Renal cortex interstitium (tissue), 15 donors: ENCODE measurements at places on chromosomes 1 and 21.

DNA sequence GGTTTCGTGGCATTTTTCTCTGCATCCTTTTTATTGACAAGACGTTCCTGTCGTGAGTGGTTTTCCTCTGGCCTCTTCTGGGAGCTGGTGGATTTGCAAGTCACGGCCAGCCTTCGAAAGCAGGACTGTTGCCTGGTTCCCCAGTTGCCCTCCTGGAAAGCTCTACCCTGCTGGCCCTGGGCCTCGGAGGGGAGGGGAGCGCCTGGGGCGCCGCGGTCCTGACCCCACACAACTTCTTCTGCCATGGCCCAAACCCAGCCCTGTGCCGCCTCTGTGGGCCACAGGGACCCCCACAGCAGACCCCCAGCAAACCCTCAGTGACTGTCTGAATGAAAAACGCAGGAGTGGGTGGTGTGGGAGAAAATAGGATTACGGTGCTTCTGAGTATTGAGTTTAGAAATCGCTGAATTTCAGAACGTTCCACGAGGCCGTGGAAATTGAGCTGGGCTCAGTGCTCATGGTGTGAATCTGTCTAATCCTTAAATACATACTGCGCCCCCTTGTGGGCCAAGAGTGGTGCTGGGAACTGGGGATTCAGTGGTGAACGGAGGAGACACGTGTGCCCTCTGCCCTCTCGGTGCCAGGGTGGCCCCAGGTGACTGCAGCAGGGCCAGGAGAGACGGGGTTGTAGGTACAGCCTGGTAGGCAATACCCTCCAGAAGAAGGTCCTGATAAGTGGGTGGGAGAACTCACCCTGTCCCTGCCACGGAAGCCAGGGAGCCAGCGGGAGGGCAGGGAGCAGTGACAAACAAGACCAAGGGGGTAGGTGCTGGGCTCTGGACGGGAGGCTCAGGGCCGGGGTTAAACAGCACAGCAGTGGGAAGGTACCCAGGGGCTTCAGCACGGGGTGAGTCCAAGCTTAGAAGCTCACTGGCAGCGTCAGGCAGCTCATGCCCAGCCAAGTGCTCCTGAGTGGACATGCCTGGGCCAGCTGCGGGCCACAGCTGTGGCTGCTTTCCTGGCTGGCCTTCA lies 101.2 kb upstream of the COL6A1 start:
- DNase-seq: no peak

DNA sequence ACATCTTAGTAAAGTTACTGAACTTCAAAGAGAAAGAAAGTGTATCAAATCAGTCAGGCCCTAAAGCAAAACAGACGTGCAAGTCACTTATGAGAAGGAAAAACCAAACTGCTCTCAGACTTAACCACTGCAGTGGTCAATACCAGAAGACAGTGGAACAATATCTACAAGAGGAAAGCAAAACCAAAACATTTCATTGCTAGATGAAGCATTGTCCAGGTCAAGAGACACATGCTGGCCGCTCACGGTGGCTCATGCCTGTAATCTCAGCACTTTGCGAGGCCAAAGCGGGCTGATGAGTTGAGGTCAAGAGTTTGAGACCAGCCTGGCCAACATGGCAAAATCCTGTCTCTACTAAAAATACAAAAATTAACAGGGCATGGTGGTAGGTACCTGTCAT lies 82.0 kb upstream of the MROH9 start:
- no peak for DNase-seq

GRCh38 chr1:159839116-159839849 lies 12.6 kb downstream of the SLAMF8 start:
- no peak for DNase-seq

GRCh38 chr21:35045542-35046262 lies 3.4 kb downstream of the RUNX1 start:
- DNase-seq: no peak

GRCh38 chr1:186653312-186653711 lies 26.9 kb downstream of the PTGS2 start:
- no peak for DNase-seq

DNA sequence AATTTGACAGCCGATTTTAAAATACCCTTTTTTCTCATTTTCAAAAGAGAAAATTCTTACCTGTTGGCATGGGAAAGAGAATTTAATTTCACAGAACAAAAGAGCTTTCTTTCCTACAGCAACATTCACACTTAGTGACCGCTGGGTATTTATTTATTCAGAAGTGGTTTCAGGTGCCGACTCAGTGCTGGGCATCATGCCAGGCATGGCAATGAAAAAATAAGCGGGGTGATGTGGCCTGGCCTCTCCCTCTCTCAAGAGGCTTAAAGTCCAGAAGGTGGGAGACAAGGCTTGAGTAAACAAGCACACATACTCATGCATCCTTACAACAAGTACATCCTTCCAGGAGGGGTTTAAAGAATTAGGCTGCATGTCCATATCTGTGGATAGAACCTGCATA lies 4.1 kb upstream of the PCP4 start:
- no peak for DNase-seq

- no peak for DNase-seq
These were observed 11.3 kb downstream of the LDLRAD2 start for GRCh38 chr1:21823206-21823979.

DNA sequence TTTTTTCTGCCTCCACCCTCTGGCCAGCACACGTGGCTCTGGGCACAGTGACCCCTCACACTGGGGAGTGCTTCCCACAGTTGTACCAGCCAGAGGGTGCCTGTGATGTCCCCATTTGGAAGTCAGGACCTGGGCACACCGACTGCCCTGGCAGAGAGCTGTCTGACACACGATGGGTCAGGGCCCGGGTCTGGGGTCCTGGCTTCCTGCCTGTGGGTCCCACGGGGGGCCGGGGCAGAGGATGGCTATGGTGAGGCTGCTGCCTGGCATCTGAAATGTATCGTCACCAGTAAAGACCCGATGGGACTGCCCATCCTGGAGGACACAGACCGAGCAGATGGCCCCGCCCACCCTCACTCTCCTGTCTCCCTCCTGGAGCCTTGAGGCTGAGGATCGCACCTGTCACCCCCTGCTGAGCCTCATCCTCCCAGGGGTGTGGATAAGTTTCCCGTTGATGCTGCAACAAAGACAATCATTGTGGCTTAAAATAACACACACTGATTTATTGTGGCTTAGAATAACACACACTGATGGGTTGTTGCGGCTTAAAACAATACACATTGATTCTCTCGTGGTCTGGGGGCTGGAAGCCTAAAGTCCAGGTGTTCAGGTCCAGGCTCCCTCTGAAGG lies 88.8 kb upstream of the TTC34 start:
- DNase-seq: no peak

GRCh38 chr1:67135354-67135753 lies 584 bp upstream of the C1orf141 start:
- no peak for DNase-seq

- DNase-seq: no peak
These were observed 18.8 kb downstream of the BATF3 start for GRCh38 chr1:212680680-212681389.
